ENCODE measurements at places on chromosomes 1 and 21.

- DNase-seq: no peak
Measured at GRCh38 chr1:156527584-156527983, 27.0 kb upstream of the MEF2D start.

DNA sequence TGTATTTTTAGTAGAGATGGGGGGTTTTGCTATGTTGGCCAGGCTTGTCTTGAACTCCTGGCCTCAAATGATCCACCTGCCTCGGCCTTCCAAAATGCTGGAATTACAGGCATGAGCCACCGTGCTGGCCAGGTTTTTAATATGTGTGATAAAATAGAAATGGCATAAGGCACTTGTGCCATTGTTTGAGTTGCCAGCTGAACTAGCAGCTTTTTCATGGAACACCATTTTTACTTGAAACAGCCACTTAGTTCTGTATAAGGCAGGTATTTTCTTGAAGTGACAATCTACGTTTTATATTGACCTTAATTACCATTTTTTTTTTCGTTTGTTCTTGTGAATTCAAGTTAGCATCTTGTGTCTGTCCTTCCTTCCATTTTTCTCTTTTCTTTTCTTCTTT, 28.3 kb downstream of the MTF2 start:
- no peak for DNase-seq

GRCh38 chr1:221125976-221126375, 246.7 kb downstream of the HLX start:
- no peak for DNase-seq

- DNase-seq: no peak
Measured at GRCh38 chr1:228502522-228502921, 15.3 kb downstream of the RNF187 start.

GRCh38 chr1:4027492-4028138, 127.5 kb upstream of the C1orf174 start:
- peak; percentile 58 for DNase-seq

GRCh38 chr1:203161175-203161574, 14.5 kb downstream of the MYBPH start:
- DNase-seq: no peak

DNA sequence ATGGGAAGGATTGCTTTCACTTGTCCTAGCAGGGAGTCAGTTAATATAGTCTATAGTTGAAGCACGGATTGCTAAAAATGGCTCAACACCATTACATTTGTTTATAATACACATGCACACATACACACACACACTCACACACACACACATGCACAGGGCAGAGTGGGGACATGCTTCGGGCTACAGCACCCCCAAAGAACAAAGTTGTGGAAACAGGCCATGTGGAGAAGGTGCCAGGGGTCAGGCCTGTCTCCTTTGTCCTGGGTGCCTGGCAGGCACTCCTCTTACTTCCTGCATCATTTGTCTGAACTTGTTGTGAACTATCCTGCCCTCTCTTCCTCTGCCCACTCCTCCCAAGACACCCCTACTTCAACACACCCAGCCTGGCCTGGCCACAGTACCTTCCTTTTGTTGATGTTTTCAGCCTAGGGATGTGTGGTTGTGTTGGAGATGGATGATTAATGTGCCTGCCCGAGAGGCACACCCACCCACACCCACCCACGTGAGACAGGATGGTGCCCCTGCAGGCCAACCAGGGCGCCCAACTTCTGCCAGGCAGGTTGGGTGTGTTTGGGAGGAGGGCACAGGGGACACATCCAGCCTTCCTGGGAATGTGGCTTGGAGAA, 17.5 kb downstream of the RASSF5 start:
- no peak for DNase-seq

- DNase-seq: no peak
Measured at GRCh38 chr1:192201303-192201702, 43.0 kb downstream of the RGS18 start.

GRCh38 chr1:203069030-203069747, 16.6 kb downstream of the MYOG start:
- DNase-seq: no peak

DNA sequence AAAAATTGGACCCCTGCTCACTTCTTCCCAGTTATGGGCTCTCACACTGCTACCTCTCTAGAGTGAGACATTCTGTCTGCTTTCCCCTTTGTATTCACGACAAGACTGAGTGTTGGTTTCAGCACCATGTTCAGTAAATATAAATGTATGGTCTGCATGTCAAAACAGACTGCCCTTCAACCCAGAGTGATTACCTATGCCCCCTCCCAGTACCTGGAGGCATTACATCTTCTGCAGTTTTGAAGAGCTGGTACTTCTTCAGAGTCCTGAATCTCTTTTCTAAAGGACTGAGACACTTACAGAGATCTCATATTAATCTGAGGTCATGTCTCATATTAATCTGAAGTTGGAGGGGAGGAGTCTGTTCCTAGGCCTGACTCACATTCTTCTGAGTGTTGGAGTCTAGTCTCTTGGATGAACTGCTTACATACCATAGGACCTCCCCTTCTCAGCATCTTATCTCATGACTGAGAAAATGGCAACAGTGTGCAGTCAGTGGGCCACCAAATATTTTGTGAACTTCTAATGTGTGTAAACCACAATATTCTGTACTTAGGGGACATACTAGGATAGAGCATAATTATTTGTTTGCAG, 80.3 kb downstream of the RGL1 start:
- no peak for DNase-seq

- no peak for DNase-seq
Measured at GRCh38 chr1:26548841-26549240, 19.3 kb downstream of the RPS6KA1 start.

- no peak for DNase-seq
Measured at GRCh38 chr1:72105201-72105600, 177.1 kb downstream of the NEGR1 start.

DNA sequence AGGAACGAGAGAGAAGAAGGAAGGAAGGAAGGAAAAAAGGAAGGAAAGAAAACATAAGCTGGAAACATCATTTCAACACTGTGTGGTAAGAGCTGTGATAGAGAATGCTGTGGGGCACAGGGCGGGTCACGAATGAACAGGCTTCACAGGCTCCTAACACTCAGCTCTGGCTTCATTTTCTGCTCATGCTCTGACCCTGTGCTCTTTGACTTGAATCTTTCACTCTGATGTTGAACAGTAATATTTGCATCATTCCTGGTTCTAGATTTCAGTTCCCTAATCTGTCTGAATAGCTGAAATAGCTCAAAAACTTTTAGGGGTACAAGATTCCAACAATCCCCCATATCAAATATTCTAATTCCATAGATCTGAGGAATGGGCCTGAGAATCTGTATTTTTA, 207.3 kb downstream of the LHX8 start:
- DNase-seq: no peak

DNA sequence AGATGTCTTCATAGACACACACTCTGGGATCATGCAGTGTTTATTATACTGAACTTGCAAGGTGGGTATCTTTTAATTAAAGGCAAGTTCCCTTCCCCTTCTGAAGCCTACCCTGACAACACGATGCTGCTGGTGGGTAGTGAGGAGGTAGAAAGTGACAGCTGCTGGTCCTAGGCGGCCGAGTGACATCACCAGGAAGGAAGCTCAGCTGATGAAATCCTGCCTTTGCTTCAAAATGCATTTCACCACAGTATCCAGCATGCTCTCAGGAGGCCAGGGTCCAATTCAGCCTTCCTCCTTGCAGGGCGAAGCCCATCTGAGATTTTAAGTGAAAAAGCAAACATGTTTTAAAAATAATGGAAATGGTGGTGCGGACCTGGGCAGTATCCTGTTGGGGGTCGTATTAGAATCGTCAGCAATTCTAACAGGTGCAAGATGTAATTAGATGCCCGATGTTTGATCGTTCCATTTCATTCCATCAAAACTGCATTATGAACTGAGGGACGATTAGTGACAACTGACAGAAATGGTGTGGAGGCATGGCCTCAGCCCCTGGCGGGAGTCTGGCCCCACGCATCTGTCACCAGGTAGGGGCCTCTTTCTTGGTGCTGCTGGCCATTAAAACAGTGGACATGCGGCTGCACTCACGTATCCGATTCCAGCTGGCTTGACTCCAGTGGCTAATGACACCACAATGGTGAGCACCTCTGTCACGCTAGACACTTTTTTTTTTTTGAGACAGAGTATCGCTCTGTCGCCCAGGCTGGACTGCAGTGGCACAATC, 324.8 kb upstream of the C1orf174 start:
- DNase-seq: peak; percentile 21

Data from activated CD8-positive, alpha-beta memory T cell treated with anti-CD3 and anti-CD28 coated beads for 24 hours (primary cell).